ENCODE measurements at places on chromosomes 12 and 14.

DNA sequence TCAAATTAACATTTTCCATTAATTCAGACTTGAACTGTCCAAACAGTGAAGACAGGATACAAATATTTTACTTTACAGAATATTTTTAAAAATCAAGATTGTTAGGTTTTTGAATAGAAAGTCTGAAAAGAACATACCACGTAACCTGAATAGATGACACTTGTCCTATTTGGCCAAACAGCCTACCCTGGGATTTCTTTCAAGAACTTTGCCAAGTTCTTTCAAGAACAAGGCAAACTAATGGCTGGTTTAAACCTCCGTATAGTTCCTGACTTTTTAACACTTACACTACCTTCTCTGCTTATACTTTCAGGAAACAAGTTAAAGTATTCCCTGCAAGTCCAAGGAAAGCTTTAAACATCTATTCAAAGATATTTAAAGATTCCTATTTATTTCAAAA, 35.0 kb downstream of the MAP4K5 start:
- DNase-seq = no peak

DNA sequence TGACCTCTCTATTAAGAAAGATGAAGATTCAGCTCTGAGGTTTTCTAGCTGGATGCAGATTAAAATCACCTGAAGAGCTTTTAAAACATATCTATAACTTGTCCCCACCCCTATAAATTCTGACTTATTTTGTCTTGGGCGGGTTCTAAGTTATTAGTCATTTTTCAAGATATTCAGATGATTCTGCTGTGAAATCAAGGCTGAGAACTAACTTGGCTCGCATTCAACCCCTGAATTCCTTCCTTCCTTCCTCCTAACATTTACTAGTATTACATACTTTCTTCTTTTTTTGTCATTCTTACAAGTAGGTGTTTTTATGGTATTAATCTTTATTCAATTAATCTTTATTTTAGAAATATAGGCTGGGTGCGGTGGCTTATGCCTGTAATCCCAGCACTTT, 55.4 kb downstream of the SSPN start:
- no peak for DNase-seq

DNA sequence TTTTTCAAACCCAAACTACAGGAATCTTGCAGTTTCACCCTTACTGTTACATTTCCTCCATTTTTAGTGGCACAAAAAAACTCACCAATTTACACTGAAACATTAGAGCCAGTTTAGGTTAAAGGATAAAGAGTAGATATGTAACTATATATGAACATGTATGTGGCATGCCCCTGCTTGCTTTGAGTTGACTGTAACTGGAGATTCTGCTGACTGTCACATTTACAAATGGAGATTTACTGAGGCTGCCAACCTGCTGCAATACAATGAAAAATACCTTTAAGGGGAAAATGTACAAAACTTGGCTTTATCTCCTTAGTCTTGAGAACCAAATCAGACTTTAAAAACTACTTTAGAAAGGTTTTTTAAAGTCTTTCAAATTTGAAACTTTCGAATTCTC, 28.3 kb downstream of the STON2 start:
- DNase-seq = no peak

DNA sequence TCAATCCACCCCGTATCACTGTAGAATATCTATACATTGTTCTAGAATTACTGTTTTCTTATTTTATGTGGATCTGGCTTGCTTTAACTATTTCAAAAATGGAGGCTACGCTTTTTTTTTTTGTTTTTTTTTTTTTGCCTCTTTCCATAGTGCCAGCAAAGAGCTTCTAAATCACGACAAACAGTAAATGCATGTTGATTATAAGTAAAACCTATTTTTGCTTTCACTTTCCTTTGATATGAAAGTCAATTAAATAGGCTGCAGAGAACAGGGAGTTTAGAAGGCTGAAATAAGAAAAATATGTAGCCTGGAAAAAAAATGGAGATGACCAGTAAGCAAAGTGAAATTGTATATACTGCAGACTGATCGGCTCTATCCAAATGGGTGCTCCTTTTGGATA, 112.3 kb upstream of the AMIGO2 start:
- no peak for DNase-seq

DNA sequence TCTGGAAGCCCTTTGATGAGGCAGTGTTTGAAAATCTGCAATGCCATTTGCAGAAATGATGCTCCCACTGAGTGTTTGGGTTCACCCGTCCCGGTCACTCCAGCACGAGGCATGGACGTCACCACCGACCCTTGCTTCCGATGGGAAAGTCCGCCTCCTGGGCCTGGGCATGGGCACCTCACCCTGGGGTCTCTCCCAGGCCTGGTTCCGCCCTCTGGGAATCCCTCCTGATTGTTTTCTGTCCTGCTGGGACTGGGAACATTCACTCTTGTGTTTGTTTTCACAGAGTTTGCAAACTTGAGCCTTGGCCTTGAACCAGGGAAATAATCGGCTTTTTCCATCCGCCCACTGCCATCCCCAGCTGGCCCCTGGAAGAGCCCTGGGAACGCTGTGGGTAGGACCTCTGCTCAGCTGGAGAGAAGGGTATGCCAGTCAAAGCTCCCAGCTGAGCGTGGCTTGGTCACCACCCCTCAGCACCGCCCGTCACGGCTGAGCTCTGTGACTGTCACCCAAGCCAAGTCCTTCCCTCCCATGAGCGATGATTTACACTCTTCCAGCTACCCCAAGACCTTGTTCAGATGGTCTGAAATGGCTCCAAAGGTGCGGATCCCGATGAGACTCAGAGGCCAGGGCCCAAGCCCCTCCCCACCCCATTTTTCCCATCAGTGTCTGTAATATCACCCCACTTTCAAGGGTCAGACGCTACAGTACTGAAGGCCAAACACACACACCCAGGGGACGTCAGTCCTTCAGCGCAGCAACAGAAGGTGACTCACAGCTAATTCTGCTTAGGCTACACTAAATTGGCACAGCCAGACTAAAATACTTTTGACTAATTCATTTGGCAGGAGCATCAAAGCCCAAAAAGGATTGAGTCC, 34.1 kb upstream of the FZD10 start:
- no peak for DNase-seq

- no peak for DNase-seq
These were observed 150.3 kb downstream of the FBXL14 start for GRCh38 chr12:1444142-1444516.
